CD4-positive, alpha-beta T cell treated with Interleukin-15 for 4 hours (primary cell): ENCODE measurements at places on chromosomes 6 and 20.

DNA sequence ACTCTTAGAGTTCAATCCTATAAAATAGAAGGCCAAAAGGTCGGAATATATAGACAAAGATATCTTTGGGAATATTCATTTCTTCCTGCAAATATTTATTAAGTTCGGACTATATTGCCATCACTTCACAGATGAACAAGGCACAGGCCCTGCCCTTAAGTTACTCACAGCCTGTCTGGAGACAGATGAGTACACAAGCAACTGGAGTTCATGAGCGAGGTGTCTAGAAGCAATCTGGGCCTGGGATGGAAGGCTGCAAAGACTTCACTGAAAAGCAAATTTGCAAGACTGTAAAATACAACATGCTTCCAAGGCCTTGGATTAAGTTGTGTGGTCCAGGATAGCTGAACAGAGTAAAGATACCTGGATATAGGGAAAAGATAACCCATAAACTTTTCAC is 56.7 kb upstream of the CEP85L start:
- DNase-seq, result peak; percentile 37

GRCh38 chr6:128883906-128884305 is 968 bp downstream of the LAMA2 start:
- no peak for DNase-seq

- no peak for DNase-seq
Measured at GRCh38 chr6:42805297-42805861, 23.5 kb downstream of the BICRAL start.

DNA sequence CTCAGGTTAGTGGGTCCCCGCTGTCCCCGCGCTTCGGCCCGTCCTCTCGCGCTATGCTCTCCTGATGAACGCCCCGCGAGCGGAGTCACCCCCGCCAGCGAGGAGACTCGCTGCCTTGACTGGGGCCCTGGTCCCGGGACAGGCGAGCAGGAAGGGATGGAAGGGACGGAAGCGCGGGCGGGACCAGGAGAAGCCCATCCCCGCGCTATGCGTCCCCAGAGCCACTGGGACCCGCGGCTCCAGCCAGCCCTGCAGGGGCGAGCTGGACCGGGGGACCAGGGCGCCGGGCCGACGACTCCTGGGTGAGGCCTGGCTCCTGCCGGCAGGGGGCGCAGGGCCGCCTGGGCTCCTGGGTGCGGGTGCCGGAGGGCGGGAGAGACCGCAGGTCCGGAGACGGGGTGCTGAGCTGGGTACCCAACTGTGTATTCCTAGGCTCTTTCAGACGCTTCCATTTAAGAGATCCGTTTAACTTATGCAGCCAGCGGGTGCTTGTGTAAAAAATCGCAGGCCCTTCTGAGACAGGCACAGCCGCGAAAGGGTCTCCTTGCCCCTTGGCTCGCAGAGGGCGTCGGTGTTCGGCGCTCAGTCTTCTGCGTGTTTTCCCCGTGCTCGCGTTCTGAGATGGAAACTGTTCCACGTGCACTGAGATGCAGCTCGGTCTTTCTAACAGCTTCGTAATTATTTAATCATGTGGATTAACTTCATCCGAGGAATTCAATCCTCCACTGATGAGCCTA is 580 bp upstream of the SYCP2 start:
- peak; percentile 76 for DNase-seq

DNA sequence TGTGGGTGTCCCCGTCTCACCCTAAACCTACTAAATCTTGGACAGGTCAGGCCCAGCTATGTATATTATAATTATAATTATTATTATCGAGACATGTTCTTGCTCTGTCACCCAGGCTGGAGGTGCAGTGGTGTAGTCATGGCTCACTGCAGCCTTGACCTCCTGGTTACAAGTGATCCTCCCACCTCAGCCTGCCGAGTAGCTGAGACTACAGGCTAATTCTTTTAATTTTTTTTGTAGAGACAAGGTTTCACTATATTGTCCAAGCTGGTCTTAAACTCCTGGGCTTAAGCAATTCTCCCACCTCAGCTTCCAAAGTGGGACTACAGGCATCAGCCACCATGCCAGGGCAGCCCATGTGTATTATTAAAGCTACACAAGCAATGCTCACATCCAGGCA is 10.5 kb downstream of the ADGRF1 start:
- no peak for DNase-seq

DNA sequence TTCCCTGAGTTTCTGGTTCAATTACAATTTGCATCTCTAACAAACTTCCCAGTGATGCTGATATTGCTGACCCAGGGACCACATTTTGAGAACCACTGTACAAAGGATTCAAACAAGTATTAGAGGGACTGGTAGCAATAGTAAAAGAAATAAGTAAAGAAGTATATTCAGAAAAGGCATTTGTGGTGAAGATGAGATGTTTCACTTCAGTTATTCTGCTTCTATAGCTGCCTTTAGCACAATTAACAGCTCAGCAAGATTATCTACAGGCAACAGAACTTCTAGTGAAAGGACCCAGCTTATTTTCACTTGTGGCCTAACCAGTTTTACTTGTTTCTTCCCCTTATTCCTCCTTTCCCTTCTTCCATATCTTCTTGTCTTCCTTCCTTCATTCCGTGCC is 149.4 kb downstream of the PHF3 start:
- DNase-seq, result no peak

- no peak for DNase-seq
Measured at GRCh38 chr20:50292591-50293283, 102.1 kb downstream of the CEBPB start.

GRCh38 chr6:81073318-81073717 is 679.2 kb downstream of the TENT5A start:
- DNase-seq, result no peak

DNA sequence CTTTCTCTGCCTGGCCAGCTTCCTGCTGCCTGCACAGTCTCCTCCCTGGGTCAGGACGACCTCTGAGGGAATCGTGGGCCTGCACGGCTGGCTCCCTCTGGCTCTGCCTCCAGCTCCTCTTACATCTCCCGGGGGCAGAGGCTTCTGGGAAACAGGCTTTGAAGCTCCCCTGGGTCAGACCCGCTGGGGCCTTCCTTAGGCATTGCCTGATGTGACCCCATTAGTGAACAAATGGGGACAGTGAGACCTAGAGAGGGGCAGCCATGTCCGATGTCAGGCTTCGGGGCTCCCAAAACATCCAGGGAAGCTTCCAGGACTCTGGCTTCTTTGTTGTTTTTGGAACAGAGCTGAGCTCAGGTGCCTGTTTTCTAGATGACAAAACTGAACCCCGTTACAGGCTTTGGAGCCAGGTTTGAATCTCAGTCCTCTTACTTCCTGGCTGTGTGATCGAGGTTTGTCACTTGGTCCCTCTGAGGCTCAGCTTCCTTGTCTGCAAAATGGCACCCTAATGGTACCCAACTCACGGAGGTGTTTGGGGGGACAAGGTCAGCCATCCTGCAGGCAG is 94.3 kb downstream of the CEBPB start:
- DNase-seq, result no peak

DNA sequence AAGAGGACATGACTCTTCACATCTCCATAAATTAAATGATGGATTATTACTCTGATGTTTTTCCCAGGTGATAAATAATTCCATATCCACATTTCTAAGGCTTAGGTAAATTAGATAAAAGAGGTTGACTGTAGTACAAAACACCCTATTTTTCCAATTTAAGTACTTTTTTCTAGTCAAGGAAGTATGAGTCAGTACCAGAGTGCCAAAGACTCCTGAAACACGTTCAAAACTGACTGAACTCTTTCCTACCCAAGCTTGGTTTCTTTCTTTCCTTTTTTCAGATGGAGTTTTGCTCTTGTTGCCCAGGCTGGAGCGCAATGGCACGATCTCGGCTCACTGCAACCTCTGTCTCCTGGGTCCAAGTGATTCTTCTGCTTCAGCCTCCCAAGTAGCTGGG is 85.0 kb downstream of the DOK5 start:
- no peak for DNase-seq

DNA sequence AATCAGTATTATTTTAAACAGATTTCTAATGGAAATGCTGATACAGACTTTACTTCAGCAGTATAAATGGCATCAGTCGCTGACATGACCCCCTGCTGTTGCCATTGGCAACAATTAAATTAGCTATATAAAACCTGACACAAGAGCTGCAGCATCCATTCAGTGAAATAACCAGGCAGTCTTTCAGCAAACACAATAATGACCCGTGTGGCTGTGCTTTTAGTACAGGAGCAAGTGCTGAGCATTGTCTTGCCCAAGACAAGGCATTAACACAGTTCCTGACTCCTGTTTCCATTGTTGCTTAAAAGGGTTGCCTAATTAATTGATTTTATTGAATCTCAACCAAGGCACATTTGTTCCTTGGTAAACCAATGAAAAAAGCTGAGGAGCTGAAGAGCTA is 382.1 kb downstream of the HACE1 start:
- no peak for DNase-seq

DNA sequence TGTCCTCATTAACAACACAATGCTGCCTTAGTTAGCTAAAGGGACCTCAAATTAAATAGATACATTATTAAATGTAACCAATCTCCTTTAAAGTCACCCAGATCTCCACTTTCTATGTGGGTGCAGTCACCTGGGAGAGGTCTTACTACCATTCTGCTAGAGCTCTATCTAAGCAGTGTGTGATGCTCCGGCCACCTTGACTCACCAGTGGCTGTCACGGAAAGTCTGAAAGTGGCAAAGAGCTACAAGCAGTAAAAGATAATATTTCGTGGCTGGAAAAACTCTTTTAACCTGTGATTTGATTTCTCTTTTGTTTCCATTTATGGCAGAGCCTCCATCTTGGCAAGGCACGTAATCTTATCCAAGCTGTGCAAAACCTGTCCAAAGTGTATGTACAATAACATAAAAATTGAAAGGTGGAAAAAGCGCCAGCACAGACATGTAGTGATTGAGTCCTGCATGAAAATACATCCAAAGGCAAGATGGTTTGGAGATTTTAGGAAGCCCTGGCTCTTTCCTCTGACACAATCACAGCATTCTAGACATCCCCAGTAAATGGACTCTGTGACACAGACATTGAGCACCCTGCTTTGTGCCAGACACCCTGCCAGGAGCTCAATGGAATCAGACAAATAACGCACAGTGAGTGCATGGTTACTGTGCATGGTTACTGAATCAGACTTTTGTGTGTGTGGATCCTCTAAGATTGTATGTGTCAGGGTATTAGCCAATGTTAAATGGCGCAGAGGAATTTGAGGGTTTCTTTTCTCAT is 116.6 kb downstream of the ADAT2 start:
- no peak for DNase-seq

GRCh38 chr6:143515766-143516355 is 4.3 kb upstream of the FUCA2 start:
- no peak for DNase-seq

DNA sequence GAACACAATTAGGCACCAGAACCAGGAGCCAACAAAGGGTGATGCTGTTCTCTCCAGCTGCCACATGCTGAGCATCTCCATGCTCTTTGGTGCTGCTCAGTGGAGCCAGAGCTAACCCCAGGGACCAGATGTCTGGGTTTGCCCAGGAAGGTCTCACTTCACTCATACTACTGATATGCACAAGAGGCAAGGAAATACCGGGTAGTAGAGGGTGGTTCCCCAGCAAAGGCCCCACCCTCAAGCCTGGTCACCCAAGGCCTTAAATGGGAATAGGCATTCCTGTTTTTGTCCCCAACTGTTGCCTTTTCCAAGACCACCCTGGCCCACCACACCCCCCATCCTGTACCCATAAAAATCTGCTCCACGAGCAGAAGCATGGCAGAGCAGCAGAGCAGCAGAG is 204.5 kb upstream of the TAB2 start:
- DNase-seq, result no peak

DNA sequence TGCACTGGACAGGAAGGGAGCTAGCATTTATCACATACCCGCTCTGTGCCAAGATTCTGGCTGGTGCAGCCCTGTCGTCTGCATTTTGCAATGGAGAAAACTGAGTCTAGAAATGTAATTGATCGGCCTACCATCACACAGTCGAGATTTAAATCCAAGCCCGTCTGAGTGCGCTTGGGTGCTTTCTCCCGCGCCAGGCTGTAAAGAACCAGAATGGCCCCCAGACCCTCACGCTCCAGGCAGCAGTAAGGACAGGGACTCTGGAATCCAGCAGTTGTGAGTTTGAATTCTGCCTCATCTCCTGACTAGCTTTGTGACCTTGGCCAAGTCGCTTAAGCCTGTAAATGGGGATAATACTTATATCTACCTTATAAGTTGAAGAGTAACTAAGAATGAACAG is 10.8 kb downstream of the DYNLRB1 start:
- no peak for DNase-seq

DNA sequence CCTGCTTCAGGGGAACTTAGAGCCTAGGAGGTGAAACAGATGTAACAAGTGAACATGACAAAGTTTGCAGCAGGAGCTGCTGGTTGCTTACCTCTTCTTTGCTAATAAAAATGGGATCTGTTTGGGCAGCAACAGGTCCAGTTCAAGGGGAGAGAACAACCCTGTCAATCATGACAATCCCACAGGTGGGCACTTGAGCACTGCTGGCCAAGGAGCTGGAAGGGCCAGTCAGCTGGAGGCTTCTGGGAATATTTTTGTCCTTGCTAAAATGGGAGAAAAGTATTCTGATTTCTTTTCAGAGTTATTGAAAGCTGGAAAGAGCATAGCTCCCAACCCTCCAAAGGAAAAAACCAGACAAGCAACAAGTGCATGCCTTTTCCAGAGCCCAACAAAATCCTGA is 477.7 kb upstream of the SULF2 start:
- no peak for DNase-seq

DNA sequence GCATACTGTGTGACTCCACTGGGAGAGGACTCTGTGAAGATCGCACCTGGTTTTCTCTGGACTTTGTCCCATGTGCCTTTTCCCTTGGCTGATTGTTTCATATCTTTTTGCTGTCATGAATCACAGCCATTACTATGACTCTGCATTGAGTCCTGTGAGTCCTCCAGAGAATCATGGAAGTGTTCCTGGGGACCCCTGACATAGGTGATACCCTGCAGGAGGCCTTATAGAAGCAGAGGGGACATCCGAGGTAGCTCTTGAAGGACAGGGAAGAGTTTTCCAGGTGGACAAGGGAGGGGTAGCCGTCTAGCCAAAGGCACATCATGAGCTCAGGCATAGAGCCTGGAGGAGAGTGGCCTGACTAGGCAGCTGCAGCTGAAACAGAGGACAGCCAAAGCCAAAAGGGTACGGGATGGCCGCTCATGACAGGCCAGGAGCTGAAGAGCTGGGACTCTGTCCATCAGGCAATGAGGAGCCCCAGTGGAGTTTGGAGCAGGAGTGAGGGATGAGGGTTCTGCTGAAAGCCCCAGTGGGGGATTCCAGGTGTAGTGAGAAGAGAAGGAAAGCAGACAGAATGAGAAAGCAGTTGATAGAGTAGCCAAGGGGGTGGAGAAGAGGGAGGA is 86.6 kb upstream of the TOX2 start:
- no peak for DNase-seq
